Suppressor macrophage (primary cell): ENCODE measurements at places on chromosomes 12 and 14.

DNA sequence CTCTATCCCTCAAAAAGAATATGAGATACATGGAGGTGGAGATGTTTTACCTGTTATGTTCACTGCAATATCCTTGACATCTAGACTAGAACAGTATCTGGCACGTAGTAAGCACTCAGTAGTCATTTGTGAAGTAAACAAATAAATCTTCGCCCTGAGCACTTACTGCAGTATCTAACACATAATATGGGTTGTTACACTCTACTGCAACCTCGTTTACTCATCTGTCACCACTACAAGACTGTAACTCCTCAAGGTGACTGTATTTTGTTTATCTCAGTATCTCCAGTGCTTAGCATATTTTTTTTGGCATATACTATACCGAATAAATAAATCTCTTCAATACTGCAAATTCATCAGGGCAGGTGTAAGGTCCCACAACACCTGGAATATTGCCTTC is 66.1 kb downstream of the WASHC3 start:
- no peak for DNase-seq

GRCh38 chr12:22923768-22924167 is 298.8 kb downstream of the ETNK1 start:
- DNase-seq: no peak

GRCh38 chr12:120711411-120711810 is 1.2 kb downstream of the UNC119B start:
- no peak for DNase-seq

GRCh38 chr12:89179245-89179644 is 173.1 kb downstream of the DUSP6 start:
- no peak for DNase-seq

DNA sequence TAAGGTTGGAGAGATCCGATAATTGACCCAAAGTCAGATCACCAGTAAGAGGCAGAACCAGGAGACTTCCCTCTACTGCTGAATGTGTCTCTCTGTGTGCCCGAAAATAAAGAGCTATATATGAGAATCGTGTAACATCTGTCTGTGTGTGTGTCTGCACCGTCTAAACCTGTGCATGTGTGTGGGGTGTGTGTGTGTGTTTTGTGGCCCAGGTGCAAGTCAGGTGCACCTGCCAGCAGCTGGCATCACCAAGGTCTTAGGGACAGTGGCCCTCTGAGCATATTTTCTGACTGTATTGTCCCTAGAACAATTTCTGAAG is 24.7 kb upstream of the KRT78 start:
- DNase-seq: no peak

- DNase-seq: no peak
These were observed 82.9 kb downstream of the NCOR2 start for GRCh38 chr12:124484526-124484953.
